ENCODE measurements at places on chromosomes 4 and X. TPM values are rescaled to one million over a fixed set of nuclear protein-coding genes. Genes with fewer than 3 reads are reported as not detected.

The OCIAD2 gene
- total RNA-seq: 239 TPM

The VSIG1 gene
- total RNA-seq: 4.0 TPM

DNA sequence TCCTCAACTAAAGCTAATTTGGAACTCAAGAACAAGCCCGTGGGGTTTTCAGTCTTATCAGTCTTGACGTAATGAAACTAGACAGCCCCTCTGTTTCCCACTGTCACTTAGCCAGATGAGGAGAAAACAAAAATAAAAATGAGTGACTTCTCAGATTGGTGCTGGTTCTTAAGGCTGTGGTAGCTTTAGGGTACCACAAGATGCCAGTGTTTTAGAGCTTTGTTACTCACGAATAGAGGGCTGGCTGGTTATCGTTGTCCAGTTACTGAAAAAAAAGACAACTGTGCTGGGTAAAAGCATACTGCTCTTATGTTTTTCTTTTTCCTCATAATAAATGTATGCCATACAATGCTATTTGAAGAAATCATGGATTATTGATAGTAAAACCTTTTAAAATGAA, 796.7 kb downstream of the RAPGEF2 start:
- no peak for DNase-seq

- DNase-seq: peak; percentile 89
Measured at GRCh38 chrX:154775419-154776349, 13.0 kb downstream of the DKC1 start.

- no peak for DNase-seq
Measured at GRCh38 chr4:181166742-181167399, 1076.3 kb upstream of the TENM3 start.

DNA sequence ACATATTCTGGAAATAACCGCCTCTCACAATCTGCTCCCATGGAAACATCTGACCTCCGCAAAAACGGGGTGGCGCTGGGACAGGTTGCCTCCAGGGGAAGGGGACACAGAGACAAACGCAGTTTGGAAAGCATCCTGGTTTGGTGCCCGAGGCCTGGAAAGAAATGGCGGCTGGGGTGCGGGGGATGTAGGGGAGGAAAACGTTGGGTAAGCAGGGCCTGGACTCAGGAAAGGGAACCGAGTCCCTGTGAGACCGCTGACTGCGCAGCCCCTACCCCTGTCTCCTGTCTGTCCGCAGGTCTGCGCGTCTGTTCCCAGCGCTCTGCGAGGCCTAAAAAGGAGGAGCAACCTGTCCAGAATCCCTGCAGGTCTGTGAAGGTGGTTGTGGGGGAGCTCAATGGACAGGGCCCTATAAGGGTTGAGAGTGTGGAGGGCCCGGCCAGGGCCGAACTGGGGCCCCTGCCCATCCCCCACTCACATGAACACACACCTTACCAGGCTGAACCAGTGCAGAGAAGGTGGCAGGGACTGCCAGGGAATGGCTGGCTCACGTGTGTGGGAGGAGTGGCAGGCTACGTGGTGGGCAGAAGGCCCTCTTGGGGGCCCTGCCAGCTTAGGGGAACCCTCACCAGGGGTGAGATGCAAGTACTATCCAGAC, 672 bp downstream of the TCEAL3 start:
- no peak for DNase-seq

- peak; percentile 38 for DNase-seq
Measured at GRCh38 chr4:1345903-1346780, 866 bp upstream of the UVSSA start.

DNA sequence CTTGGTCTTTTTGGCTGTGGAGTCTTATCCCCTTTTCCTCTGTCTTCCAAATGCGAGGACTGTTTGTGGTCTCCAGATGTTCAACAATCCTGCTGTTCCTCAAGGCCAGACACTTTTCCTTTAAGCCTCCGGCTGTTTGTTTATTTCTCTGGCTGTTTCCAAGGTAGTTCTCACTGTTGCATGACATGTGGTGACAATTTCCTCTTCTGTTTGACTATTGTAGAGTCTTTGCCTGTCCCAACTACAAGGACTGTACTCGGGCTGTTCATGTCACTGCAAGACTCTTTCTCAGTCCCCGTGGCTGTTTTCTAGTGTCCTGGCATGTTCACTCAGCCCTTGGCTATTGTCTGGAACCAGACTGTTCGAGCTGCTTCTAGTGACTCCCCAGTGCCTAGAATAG, 50.6 kb downstream of the ZNF157 start:
- no peak for DNase-seq

The FAM184B gene
- total RNA-seq: not detected

- peak; percentile 33 for DNase-seq
Measured at GRCh38 chrX:8988446-8988845, 45.5 kb downstream of the FAM9B start.

The IL1RAPL1 gene
- not detected for total RNA-seq

- DNase-seq: no peak
Measured at GRCh38 chrX:119529345-119530276, 35.6 kb downstream of the STEEP1 start.

- DNase-seq: no peak
Measured at GRCh38 chrX:118534716-118535493, 39.3 kb downstream of the DOCK11 start.

- DNase-seq: no peak
Measured at GRCh38 chr4:168019921-168020320, 72.4 kb upstream of the ANXA10 start.

GRCh38 chrX:38548508-38548907, 12.8 kb upstream of the TSPAN7 start:
- no peak for DNase-seq

DNA sequence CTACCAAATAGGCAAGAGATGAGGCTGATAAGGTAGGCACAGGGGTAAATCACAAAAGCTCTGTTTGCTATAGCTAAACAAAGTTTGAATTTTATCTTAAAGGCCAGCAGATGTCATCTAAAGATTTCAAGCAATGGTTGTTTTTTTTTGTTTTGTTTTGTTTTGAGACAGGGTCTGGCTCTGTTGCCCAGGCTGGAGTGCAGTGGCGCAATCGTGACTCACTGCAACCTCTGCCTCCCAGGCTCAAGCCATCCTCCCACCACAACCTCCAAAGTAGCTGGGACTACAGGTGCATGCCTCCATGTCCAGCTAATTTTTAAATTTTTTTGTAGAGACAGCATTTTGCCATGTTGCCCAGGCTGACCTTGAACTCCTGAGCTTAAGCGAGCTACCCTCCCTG, 43.1 kb upstream of the NEUROG2 start:
- DNase-seq: no peak

DNA sequence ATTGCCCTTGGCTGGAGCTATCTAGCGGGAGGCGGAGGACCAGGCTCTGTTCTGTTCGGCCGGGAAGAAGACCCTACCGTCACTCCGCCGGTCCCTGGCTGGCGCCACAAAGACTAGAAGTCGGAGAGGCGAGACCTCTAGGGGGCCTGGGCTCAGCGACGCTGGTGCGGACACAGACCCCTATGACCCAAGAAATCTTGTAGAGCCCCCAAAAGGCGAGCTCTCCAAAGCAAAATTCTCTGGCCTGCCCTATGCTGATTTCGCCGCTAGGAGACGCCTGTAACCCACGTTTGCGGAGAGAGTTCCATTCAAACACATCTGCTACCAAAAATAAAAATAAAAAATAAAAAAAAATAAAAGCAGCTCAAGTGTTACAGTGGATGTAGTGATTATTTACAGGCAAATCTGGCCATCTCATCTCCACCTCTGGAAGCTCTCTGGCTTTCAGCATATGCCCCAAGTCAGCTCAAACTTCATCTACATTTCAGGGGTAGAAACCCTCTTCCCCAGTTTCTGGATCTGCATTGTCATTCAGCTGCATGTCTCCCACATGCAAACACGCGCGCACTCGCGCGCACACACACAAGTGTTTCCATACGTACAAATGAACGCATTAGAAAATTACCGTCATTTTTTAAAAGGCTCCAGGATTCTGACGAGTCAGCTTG, 2.4 kb upstream of the PCDH10 start:
- DNase-seq: peak; percentile 33

The TBC1D8B gene
- total RNA-seq: 17.1 TPM

All from renal cortical epithelial cell (primary cell).